ENCODE measurements at places on chromosomes 3 and 15. TPM values are rescaled to one million over a fixed set of nuclear protein-coding genes. Genes with fewer than 3 reads are reported as not detected.
A peak's percentile ranks its signal among the peaks of the same experiment; 100 is the strongest.

The GPR87 gene
- total RNA-seq, result 9.0 TPM

The LNP1 gene
- total RNA-seq, result 4.8 TPM

DNA sequence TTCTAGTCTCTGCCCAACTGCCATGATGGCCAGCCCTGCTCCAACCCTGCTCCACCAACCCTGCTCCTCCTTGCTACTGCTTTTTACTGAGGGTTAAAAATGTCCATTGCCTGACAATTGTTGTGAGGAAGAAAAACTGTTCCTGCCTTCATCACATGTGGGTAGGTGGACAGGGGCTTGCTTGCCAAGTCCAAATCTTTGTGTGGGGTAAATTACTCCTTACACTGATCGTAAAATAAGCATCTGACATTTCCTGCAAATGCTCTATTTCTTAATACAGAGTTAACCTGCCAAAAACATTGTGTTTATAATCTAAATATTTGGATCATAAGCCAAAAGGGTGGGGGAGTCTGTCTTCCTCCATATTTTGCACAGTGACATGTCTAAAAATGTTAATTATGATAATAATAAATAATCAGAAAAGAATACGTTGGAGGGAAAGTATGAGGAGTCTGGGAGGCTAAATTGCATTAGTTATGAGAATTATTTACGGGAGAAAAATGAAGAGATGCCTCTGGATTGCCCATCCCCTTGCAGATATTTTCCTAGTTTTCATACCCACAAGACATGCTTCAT lies 242.5 kb upstream of the TBL1XR1 start:
- H3K4me3 ChIP-seq, result no peak overlapping the region
- no peaks in the 10 kb centered on the region for H3K27me3 ChIP-seq
- H3K27ac ChIP-seq, result no peak overlapping the region
- peaks cover 21% of the 10 kb centered on the region for H3K4me1 ChIP-seq
- DNase-seq, result no peak

GRCh38 chr3:10428406-10429091 lies 76.8 kb downstream of the ATP2B2 start:
- H3K36me3 ChIP-seq, result no peaks in the 10 kb centered on the region
- no peak overlapping the region for H3K27ac ChIP-seq
- no peak overlapping the region for H3K4me3 ChIP-seq
- no peak for DNase-seq

GRCh38 chr3:30886888-30887287 lies 7.6 kb downstream of the GADL1 start:
- no peaks in the 10 kb centered on the region for H3K4me1 ChIP-seq
- no peak overlapping the region for H3K4me3 ChIP-seq
- no peaks in the 10 kb centered on the region for H3K27me3 ChIP-seq
- no peaks in the 10 kb centered on the region for H3K36me3 ChIP-seq
- H3K27ac ChIP-seq, result no peak overlapping the region
- DNase-seq, result no peak

DNA sequence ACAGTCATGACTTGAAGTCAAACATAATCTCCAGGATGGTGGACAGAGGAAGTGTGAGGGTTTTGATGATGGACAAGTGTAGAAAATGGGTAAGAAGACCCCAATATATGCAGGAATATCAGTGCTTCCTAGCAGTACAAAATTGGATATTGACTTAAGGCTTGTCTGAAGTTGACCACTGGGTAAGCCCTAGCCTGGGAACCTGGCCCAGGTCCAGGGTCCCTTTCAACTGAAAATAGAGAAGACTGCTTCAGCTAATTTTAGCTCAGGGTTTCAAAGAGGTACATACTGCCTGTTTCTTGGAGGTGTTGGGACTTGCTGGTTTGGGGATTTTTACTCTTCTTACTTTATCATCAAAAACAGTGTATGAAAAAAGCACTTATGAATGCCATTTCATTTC lies 4.7 kb downstream of the NR1D2 start:
- DNase-seq, result no peak
- no peak overlapping the region for H3K4me3 ChIP-seq
- no peaks in the 10 kb centered on the region for H3K27me3 ChIP-seq
- peaks cover 17% of the 10 kb centered on the region for H3K36me3 ChIP-seq

The RTP3 gene
- total RNA-seq, result not detected

- no peaks in the 10 kb centered on the region for H3K36me3 ChIP-seq
- no peak for DNase-seq
- H3K4me1 ChIP-seq, result no peaks in the 10 kb centered on the region
- no peak overlapping the region for H3K27ac ChIP-seq
These were observed 79.8 kb downstream of the CNTN6 start for GRCh38 chr3:1172644-1173043.

The ARHGEF26 gene
- 10.0 TPM for total RNA-seq

- no peaks in the 10 kb centered on the region for H3K27me3 ChIP-seq
- H3K4me1 ChIP-seq, result peaks cover 15% of the 10 kb centered on the region
- peaks cover 7% of the 10 kb centered on the region for H3K36me3 ChIP-seq
- DNase-seq, result peak; percentile 72
- peak overlapping the region; percentile 32 for H3K27ac ChIP-seq
These were observed 47.5 kb downstream of the UBP1 start for GRCh38 chr3:33392703-33393125.

DNA sequence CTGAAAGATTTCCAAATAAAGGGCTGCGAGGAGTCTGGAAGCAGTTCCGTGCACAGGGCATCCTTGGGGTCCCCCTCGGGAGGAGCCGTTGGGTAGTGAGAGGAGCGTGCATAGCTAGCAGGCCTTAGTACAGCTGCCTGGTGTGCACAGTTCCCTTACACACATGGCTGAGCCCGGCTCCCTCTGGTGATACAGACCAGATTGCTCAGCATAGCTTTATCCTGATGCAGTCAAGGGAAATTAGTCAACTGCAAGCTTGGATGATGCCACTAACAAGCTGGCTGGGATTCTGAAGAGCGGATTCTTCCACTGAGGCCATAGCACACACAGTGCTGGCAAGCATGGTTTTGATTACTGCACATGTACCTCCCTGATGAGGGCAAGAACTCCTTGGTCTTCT lies 349.4 kb downstream of the LRTM1 start:
- no peak overlapping the region for H3K4me3 ChIP-seq
- no peaks in the 10 kb centered on the region for H3K4me1 ChIP-seq
- no peak overlapping the region for H3K27ac ChIP-seq
- no peaks in the 10 kb centered on the region for H3K36me3 ChIP-seq
- H3K27me3 ChIP-seq, result peaks cover 37% of the 10 kb centered on the region

DNA sequence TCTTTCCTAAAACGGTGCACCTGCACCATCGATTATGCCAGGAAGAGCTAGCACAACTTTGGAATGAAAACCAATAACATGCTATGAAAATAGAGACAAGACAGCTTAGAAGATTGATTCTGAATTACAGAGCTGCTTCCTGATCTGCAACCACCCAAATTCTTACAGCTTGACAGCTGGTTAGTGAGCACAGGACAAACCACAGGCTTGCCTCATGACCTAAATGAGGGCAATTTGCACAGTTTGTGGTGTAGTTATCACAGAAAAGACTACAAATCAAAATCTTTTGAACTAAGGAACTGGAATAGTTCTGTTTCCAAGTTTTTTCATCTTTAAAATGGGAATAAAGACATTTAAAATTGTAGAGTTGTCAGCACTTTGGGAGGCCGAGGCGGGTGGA lies 533.5 kb downstream of the NAALADL2 start:
- H3K4me3 ChIP-seq, result no peak overlapping the region
- H3K27me3 ChIP-seq, result no peaks in the 10 kb centered on the region
- no peaks in the 10 kb centered on the region for H3K36me3 ChIP-seq

DNA sequence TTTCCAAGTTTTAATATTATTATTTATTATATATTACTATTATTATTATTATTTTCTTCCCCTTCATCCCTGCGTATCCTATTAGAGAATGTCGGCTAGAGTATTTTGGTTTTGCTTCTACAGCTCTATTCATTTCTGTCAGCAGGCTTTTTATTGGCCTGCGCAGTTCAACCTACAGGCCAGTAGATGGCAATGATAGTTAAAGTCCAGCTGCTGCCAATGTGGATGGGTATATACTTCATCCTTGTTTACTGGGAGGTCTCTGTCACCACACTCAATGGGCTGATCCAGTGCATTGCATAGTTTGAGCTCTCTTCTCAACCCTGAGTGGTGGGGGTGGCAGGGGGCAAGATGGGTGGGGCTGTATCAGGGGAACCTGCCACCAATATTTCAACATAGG lies 799.8 kb downstream of the NSUN3 start:
- no peak overlapping the region for H3K27ac ChIP-seq
- H3K4me3 ChIP-seq, result no peak overlapping the region
- no peaks in the 10 kb centered on the region for H3K36me3 ChIP-seq

- 0 out of 2 replicates have a peak overlapping the region, but pooled peaks have one; percentile 64 for H3K27ac ChIP-seq
- DNase-seq, result peak; percentile 53
- H3K27me3 ChIP-seq, result no peaks in the 10 kb centered on the region
- H3K4me3 ChIP-seq, result no peak overlapping the region
These were observed 1.5 kb upstream of the MAPKBP1 start for GRCh38 chr15:41772720-41773331.

DNA sequence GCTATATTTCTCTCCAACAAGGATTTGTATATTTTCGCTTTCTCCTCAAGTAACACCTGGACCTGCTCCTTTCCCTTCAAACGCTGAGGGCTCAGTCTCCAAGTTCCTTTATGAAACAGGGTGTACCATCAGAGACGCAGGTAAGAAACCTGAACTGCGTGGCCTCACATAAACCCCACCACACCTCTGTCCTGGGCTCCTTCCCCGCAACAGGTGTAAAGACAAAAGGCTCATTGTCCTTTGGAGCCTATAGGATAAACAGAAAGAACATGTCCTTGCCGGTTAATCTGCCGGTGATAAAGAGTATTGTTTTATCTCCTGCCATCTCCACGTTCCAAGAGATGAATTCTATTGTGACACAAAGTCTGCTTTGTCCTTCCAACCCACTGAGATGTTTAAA lies 111.8 kb upstream of the ADAMTS9 start:
- H3K27ac ChIP-seq, result no peak overlapping the region
- no peaks in the 10 kb centered on the region for H3K27me3 ChIP-seq
- no peak overlapping the region for H3K4me3 ChIP-seq
- no peak for DNase-seq
- no peaks in the 10 kb centered on the region for H3K36me3 ChIP-seq
- H3K4me1 ChIP-seq, result no peaks in the 10 kb centered on the region

The TNNC1 gene
- 8.3 TPM for total RNA-seq

DNA sequence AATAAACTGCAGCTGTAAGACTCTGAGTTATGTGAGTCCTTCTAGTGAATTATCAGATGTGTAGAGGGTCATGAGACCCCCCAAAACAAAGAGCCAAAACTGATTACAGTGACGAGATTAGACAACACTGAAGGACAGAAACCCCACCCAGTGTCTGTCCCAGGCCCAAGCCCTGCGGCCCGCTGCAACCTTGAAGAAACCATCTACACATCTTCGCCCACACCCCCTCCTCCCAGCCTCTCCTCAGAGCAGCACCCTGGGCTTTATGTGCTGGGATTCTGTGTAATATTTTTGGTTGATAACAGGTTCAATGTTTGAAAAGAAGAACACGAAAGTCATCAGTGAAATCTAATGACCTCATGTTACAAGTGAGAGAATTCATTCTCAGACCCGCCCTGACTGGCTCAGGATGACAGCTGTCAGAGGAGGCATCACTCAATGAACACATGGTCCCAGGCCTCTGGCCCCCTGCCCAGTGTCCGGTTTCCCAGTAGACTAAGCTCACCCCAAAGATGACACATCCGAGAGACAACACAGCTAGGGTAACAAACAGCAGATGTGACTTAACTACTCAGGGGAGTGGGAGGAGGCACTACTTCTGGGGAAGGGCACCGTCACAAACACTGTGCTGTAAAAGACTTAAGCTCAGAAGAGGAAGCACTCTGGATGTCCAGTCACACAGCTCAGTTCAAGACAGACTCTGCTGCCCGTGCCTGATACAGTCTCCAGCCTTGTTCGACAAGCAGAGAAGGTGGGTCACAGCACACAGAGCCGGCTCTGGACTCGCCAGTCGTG lies 48.9 kb downstream of the NIPA2 start:
- no peak for DNase-seq
- no peaks in the 10 kb centered on the region for H3K36me3 ChIP-seq
- H3K4me3 ChIP-seq, result no peak overlapping the region
- H3K4me1 ChIP-seq, result no peaks in the 10 kb centered on the region
- no peaks in the 10 kb centered on the region for H3K27me3 ChIP-seq

DNA sequence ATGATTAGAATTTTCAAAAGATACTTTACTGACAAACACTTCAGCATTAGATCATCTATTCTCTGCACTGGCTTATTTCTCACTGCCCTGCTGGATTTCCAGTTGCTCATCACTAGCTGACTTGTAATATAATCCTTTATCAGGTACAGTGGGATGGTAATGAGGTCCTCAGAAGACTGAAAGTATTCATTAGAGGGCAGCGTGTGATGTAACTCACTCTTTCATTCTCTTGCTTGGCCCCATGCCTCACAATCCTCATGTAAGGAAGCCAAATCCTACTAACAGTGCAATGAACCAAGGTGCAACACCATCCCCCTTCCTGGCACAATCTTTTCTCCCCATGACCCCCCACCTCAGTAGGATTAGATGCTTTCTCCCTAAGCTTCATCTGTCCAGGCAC lies 289.9 kb downstream of the CTNNB1 start:
- no peaks in the 10 kb centered on the region for H3K4me1 ChIP-seq
- H3K36me3 ChIP-seq, result no peaks in the 10 kb centered on the region
- DNase-seq, result no peak
- H3K27ac ChIP-seq, result no peak overlapping the region

The FGF7 gene
- not detected for total RNA-seq

The SYNPR gene
- total RNA-seq, result not detected

The RLBP1 gene
- not detected for total RNA-seq

The PXYLP1 gene
- 7.8 TPM for total RNA-seq

- no peaks in the 10 kb centered on the region for H3K27me3 ChIP-seq
- H3K36me3 ChIP-seq, result no peaks in the 10 kb centered on the region
- H3K4me1 ChIP-seq, result no peaks in the 10 kb centered on the region
- DNase-seq, result no peak
- H3K27ac ChIP-seq, result no peak overlapping the region
- H3K4me3 ChIP-seq, result no peak overlapping the region
These were observed 77.7 kb upstream of the ROBO1 start for GRCh38 chr3:79845546-79845945.

The RFT1 gene
- total RNA-seq, result 31.0 TPM

DNA sequence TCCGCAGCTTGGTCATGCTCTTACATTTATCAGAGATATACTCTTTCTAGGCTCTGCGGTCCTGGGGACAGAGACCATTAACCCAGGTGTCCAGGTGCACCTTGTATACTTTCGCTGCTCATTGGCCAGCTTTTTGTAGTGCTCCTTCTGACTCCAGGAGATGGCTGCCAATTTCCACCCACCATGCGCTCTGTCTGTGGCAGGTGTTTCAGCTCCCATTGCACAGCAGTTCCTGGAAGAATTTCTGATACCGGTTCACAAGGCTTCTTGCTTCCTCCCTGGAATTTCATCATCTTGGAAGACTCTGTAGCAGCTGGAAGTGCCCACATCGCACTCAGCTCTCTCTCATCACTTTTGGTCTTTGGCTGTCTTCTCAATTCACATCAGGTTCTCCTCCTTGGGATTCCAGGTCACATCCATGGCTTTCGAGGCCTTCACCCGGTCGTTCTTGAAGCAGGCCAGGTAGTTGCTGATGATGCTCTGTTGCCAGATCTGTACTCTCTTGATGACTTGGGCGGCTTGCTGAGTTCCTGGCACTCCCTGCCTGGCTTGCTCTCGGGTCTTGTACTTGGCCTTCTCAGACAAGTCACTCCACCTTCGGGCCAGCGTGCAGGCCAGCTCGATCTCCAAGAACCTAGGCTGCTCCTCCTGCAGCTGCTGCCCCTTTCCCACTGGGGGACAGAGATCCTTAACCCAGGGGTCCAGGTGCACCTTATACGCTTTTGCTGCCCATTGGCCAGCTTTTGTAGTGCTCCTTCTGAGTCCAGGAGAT lies 41.1 kb upstream of the ARL8B start:
- no peaks in the 10 kb centered on the region for H3K36me3 ChIP-seq
- no peak overlapping the region for H3K27ac ChIP-seq
- H3K4me3 ChIP-seq, result no peak overlapping the region
- DNase-seq, result no peak
- no peaks in the 10 kb centered on the region for H3K4me1 ChIP-seq

The TUSC7 gene
- not detected for total RNA-seq

The CKMT1A gene
- total RNA-seq, result 1.5 TPM

The CATSPER2 gene
- 8.0 TPM for total RNA-seq

All from PC-9 (cell line).